ENCODE measurements at places on chromosomes 5 and 9.

DNA sequence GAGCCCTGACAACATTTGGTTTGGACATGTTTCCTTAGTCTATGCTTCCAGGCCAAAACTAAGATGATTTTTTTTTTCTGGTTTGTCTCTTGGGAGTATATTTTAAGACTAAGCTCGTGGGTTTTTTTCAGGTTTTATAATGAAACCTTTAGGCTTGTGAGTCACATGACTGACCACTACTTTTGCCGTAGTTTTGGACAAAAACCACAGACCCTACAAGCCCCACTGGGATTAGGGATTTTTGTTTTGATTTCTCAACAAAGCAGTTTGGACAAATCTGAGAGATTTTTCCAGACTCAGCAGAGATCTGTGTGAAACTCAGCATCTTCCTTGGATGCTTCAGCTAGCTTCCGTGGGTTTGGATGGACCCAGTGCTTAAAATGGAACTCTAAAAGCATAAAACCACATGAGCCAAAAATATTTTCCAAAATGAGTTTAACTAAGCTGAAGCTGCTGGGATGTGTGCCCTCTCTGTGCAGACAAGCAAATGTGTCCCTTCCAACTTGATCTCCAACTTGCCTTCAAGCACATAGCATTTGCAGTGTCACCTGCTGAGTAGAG lies 70.3 kb upstream of the SMIM15 start:
- no peak for DNase-seq

GRCh38 chr9:26012797-26013196 lies 334.6 kb upstream of the TUSC1 start:
- no peak for DNase-seq

DNA sequence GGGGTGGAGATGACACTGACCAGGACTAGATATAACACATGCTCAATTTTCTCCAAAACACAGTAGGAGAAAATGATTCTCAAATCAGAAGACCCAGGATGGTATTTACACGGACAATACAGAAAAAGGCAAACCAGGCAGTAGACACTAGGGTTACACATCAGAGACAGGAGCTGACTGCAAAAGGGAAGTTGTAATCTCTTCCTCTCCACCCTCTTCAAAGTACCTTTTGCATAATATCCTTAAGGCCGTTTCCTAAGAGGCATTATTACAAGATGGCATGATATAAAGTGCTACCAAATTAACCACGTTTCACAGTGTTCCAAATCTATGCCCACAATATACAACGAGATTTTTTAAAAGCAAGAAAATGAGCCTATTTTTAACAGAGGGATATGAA lies 39.2 kb downstream of the YIPF5 start:
- no peak for DNase-seq

DNA sequence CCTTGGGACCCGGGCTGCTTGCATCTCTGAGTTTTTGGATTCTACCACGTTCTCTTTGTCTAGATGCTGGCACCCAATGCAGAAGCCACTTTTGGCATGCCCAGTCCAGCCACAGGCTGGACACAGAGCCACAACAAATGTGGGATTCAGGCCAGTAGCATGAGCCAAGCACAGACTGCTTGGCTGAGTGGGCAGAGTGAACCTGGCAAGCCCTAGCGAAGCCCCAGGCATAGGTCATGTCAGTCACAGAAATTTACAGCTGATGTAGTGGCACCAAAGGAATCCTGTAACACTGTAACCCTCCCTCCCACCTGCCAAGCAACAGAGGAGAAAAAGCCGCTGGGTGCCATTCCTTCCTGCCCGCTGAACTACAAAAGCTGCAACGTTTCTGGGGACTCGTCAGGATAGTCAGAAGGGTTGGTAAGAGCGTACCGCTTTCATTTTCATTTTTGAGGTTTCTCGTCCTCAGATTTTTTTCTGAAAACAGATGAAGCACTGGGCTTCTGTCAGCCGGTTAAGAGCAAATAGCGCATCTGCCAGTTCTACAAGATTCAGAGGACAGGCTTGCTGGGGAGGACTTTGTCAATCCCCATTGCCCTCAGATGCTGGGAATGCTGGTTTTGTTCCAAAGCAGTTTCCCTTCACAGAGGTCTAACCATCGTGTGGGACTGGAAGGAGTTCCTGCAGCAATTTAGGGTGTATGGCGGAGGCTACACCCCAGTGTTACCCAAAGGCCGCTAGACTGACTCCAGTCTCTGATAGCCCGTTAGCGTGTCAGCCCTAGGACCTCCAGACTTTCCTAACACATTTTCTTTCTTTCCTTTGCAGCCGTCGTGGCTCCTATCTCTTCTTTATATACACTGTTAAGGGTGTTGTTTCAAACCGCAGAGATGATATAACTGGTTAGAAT lies 399.0 kb downstream of the HTR1A start:
- DNase-seq: no peak

DNA sequence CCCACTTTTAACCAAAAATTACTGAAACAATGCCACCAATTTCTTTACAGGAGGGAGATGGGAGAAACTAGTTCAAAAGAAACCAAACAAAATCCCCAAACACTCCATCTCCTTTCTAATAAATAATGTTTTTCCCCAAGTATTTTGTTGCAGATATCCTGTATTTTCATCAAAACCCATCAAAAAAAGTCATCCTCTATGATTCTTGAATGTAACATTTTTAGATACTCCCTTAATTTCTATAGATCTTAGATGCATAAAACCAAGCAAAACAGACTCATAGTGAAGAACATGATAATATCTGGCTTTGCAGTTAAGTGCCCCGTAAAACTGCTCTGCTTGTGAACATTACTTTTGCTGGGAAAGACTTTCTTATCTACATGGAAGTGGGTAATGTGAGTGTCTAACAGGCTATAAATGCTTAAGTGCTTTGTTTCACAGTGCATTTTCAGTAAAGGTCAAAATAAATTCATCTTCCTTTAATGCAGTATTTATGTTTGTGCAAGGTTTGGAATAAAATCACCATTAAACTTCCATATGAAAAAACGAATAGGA lies 77.3 kb upstream of the TBCA start:
- no peak for DNase-seq

DNA sequence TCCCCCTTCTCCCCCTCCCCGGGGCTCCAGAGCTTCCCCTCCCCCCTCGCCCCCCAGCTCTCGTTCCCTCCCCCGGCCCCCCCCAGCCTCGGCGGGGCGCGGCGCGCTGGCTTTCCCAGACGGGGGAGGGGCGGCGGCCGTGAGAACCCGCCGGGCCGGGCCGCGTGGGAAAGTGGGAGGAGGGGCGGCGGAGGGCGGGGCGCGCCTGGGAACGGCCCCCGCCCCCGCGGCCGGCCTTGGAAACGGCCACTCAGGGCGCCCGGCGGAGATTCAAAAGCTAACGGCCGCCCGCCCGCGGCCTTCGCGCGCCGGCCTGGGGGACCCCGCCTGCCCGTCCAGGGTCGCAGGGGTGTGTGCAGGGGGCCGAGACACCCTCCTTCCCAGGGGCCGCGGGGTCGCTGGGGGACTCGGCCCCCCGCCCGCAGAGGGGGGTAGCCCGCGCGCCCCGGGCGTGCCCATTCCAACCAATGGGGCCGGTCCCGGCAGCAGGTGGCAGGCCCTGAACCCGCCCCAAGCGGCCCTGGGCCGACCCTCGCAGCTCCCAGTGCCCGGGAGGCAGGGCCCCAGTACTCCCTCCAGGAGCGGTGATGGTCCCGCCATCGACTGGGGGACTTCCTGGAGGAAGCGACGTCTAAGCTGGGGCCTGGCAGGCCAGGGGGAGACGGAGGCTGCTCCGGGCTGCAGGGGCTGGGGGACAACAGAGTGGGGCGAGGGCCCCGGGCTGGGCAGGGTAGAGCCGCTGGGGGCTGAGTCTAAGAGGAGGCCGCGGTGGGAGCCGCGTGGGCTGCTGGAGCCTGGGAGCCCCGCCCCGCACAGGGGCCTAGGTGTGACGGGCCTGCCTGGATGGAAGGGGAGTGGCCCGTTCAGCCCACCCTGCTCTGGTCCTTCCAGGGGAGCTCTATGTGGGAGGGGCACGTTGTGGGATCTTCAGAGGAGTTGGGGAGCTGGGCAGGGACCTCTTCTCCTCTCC lies 14.2 kb upstream of the NRARP start:
- DNase-seq: peak; percentile 41

- no peak for DNase-seq
Observed at GRCh38 chr5:24347158-24347557, 297.6 kb downstream of the CDH10 start.

DNA sequence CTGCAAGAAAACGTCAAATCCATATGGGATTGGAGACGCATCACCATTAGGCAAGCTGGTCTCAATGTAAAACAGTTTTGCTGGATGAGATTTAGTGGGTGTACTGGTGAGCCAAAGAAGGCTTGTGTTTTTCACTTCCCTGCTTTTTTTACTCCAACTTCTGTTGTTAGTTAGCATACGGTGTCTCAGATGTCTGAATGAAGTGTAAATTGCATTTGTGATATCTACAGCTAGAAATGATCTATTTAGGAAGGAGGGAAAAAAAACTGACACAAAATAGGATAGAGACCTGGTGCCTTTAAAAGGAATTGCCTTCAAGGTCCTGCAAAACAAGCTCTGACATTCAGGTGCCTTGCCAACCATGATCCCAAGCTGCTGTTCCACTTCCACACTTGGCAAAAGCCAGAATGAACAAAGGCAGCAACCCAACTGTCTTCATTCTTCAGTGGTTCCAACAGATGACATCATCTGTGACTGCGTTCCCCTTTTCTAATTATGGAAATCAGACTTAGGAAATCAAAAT lies 104.2 kb upstream of the RAI14 start:
- no peak for DNase-seq

GRCh38 chr5:28190011-28190410 lies 1151.6 kb upstream of the CDH9 start:
- peak; percentile 17 for DNase-seq

- no peak for DNase-seq
Observed at GRCh38 chr5:89241186-89241585, 358.2 kb upstream of the MEF2C start.

DNA sequence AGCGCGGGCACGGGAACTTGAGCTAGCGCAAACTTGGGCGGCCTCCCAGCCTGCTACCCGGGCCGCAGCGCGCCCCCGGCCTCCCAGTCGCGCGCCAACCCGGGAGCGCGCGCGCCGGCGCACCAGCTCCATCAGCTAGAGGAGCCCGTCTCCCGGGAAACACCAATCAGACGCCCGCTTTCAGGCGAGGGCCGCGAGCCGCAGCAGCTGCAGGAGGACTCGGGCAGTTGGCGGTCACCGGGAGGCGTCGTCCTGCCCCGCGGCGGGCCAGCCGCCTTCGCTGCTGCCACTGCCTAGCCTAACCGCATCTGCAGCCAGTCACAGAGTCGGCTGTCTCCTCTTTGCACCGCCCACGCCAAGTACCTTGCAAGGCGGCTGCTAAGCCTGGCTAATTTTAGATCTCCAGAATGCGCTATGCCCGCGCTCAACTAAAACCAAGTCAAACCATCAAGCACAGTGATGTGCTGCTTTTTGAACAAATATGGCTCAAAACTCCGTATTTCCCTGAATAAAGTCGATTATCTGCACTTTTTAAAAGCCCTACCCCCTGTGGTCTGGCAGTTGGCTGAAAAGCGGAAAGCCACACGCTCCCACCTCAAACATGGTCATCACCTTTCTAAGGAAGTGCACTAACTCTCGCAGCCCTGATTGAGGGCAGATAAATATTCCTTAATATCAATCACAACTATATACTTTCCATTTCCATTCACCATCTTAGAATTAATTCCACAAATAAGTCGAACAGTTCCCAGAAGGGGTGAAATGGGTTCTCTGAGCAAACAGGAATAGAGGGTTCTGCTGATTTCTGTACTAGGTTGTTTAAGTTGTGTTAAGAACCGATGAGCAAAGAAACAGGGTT lies 221.8 kb downstream of the MEF2C start:
- peak; percentile 92 for DNase-seq

GRCh38 chr5:99815-100214 lies 7.8 kb downstream of the PLEKHG4B start:
- DNase-seq: peak; percentile 47

DNA sequence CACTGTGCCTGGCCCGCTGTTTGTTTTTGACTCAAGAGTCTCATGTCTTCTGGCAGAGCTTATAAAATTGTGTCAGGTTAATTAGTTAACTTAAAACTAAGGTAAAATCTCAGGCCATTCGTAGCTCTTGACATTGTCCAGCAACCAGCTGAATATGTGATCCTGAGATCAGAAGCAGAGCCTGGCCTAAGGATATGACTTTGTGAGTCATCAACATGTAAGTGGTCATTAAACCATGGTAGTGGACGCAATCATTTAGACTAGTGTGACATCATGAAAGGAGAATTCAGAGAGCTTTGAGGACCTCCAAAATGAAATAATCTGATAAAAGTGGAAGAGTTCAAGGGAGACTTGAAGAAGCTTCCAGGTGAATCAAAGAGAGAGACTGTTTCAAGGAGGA lies 23.3 kb downstream of the SPZ1 start:
- no peak for DNase-seq

DNA sequence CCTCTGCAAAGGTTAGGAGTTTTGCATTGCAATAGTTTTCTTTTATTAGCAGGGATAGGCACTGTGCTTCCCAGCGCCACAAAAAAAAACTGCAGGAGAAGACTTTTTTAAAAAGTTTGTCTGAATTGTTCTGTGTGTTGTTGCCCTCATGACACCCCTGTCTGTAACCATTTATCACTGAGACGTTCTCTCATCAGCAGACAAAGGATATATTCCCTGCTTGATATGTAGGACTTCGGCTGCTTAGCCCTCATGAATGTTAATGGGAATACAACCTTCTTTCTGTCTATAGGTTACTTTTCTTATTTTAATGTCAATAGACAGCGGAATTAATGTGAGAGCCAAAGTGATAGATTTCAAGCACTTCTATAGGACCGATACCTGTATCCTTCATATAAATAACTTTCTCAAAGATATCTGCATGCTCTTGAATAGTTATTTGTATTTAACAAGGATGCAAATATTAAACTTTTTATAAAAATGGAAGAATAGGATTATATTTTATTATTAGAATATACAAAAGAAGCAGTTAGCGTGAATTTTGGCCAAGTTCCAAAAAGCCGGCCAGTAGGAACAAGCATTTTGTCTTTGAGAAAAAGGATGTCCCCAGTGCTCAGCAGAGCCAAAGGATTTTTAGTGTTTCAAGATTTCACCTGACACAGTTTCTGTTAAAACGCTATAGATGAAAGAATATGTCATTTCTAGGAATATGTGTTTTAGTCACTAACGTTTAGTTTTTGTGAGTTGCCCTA lies 1.5 kb upstream of the LYSMD3 start:
- no peak for DNase-seq

DNA sequence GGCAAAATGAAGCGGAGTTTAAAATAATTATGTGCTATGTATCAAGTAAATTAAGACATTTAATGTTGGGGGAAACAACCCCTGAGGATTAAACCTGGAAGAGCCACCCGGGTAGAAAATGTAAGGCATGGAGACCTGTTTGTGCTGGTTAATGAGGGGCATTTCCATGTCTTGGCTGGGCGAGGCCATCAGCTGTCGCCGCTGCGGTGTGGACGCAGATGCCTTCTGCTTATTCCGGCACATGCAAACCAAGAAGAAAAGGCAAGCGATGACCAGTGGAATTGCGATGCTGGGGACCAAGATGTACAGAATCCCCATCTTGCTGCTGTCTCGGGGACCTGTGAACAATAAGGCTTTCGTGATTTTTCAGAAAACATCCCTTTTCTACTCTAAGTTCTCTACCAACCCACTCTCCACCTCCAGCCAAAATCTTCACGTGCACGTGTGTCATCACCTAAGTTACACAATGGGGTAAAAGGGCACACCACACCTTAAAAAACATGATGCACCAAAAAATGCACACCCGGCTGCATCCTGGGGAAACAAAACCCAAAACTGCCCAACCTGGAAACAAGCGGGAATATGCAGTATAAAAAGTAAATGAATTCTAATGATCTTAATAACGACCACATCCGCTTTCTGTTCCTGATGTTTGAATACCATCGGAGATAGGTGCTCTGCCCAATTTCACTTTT lies 223.5 kb downstream of the ROR2 start:
- no peak for DNase-seq

All from NCI-H146 (cell line).